ENCODE measurements at places on chromosomes 4 and X.

DNA sequence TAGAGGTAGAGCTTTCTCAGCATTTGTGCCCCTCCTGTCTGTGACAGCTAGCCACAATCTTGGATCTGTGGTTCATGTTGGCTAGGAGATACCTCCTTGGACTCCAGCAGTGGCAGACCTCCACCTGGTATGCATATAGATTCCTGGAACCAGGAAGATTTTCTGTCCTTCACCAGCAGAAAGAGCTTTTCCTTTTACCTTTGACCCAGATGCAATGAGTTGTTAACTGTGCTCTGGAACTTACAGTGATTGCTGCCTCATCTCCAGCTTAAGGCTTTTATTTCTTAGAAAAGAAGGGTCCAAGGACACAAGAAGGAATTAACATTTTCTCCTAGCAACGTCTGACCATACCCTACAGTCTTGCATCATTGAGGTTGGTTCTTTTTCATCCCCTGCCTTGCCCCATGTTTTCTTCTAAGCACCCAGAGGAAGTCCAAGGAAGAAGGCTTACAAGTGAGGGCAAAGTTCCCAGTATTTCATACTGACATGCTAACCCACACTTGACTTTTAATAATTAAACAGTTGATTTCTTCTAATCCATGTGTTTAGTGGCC lies 217.1 kb upstream of the ARHGAP24 start:
- no peaks in the 10 kb centered on the region for H3K36me3 ChIP-seq
- no peak for DNase-seq
- no peak overlapping the region for H3K4me3 ChIP-seq
- H3K27me3 ChIP-seq: no peaks in the 10 kb centered on the region
- H3K27ac ChIP-seq: no peak overlapping the region
- no peaks in the 10 kb centered on the region for H3K4me1 ChIP-seq

GRCh38 chr4:150609131-150609530 lies 27.2 kb downstream of the MAB21L2 start:
- peaks cover 25% of the 10 kb centered on the region for H3K36me3 ChIP-seq
- H3K4me3 ChIP-seq: no peak overlapping the region
- no peak overlapping the region for H3K27ac ChIP-seq
- H3K27me3 ChIP-seq: no peaks in the 10 kb centered on the region

DNA sequence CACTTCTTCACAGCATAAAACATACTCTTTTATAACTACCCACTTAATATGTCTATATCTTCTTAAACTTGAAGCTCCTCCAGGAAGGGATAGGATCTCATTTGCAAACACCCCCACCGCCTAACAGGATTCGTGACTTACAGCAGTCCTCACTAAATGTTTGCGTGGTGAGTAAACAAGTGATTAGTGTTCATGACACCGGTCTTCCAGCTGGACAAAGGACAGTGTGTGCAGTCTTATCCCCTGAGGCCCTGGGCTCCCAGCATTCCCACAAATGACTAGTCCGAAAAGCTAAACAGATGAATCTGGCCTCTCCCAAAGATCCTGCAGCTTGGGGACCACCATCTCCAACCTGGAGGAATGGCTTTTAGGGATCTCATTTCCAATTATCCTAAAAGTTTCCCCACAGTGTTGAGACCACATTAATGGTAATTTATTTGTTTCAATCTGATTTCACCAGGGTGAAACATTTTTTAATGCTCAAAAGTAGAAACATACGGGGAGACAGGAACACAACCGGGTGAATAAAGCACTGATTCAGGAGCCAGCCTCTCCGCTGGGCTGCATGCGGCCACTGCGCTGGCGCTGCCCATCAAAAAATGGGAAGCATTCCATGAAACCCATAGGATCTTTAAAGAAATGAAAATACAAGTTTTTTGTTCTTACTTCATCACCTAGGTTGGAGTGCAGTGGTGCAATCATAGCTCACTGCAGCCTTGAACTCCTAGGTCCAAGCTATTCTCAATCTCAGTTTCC lies 69.2 kb downstream of the HADH start:
- H3K27ac ChIP-seq: peak overlapping the region; percentile 89
- H3K27me3 ChIP-seq: no peaks in the 10 kb centered on the region
- DNase-seq: no peak
- peak overlapping the region; percentile 35 for H3K4me3 ChIP-seq

- H3K4me1 ChIP-seq: no peaks in the 10 kb centered on the region
- H3K27me3 ChIP-seq: peaks cover 3% of the 10 kb centered on the region
- H3K27ac ChIP-seq: no peak overlapping the region
- no peaks in the 10 kb centered on the region for H3K36me3 ChIP-seq
- no peak overlapping the region for H3K4me3 ChIP-seq
Measured at GRCh38 chr4:84547211-84547610, 35.7 kb upstream of the CDS1 start.

GRCh38 chr4:38666766-38667084 lies 2.7 kb downstream of the KLF3 start:
- H3K36me3 ChIP-seq: peaks cover 3% of the 10 kb centered on the region
- H3K27ac ChIP-seq: peak overlapping the region; percentile 99
- peaks cover 61% of the 10 kb centered on the region for H3K4me1 ChIP-seq
- H3K4me3 ChIP-seq: peak overlapping the region; percentile 99
- H3K27me3 ChIP-seq: no peaks in the 10 kb centered on the region

- DNase-seq: no peak
- peaks cover 42% of the 10 kb centered on the region for H3K27me3 ChIP-seq
- no peaks in the 10 kb centered on the region for H3K36me3 ChIP-seq
Measured at GRCh38 chrX:107355533-107355932, 93.9 kb upstream of the FRMPD3 start.

GRCh38 chr4:97627750-97628149 lies 515.5 kb downstream of the STPG2 start:
- no peaks in the 10 kb centered on the region for H3K27me3 ChIP-seq
- H3K27ac ChIP-seq: no peak overlapping the region
- no peak overlapping the region for H3K4me3 ChIP-seq
- no peak for DNase-seq
- H3K36me3 ChIP-seq: no peaks in the 10 kb centered on the region
- H3K4me1 ChIP-seq: no peaks in the 10 kb centered on the region

DNA sequence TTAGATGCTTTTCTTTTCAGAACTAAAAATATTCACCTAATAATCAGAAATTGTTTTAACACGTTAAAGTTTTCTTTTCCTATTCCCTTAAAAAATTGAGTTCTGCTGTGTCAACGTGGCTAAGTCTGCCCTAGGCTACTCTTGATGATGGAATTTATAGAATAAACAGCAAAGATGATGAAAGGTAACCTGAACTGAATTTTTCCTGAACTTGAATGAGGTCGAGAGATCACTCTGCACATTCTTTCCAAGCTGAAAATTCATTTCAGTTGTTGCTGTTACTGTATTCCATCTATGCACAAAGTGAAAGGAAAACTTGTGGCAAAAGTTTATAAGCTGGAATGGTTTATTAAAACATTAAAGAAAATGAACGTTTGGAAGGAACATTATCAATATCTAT lies 245.9 kb upstream of the GIMD1 start:
- no peaks in the 10 kb centered on the region for H3K36me3 ChIP-seq
- no peak overlapping the region for H3K27ac ChIP-seq
- no peaks in the 10 kb centered on the region for H3K27me3 ChIP-seq
- H3K4me3 ChIP-seq: no peak overlapping the region

GRCh38 chr4:109548655-109549054 lies 11.4 kb upstream of the MCUB start:
- DNase-seq: no peak
- no peaks in the 10 kb centered on the region for H3K27me3 ChIP-seq
- H3K36me3 ChIP-seq: peaks cover 24% of the 10 kb centered on the region
- no peak overlapping the region for H3K4me3 ChIP-seq
- H3K27ac ChIP-seq: no peak overlapping the region
- peaks cover 39% of the 10 kb centered on the region for H3K4me1 ChIP-seq

DNA sequence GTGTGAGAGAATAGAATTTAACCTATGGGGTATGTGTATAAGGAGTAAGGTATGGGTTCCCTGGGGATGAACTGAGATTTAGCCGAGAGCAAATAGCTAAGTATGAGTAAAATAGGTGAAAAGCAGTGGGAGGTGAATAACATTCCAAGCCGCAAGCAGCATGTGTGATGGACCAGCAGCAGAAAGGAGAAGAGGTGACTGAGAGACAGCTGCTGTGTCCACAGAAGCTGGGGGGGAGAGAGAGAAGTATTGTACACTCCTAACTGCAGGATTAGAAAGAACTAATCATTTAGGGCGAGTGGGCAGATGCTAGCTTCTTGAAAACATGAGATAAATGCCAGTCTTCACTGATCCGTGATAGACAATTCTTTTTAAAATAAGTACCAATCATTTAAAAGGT lies 296.0 kb downstream of the KLHL4 start:
- no peak overlapping the region for H3K4me3 ChIP-seq
- DNase-seq: no peak
- H3K36me3 ChIP-seq: no peaks in the 10 kb centered on the region
- no peak overlapping the region for H3K27ac ChIP-seq
- H3K27me3 ChIP-seq: no peaks in the 10 kb centered on the region
- H3K4me1 ChIP-seq: no peaks in the 10 kb centered on the region

- DNase-seq: no peak
- H3K27me3 ChIP-seq: no peaks in the 10 kb centered on the region
- H3K36me3 ChIP-seq: peaks cover 12% of the 10 kb centered on the region
- H3K4me1 ChIP-seq: peaks cover 3% of the 10 kb centered on the region
Measured at GRCh38 chrX:63488546-63489373, 137.6 kb upstream of the SPIN4 start.

DNA sequence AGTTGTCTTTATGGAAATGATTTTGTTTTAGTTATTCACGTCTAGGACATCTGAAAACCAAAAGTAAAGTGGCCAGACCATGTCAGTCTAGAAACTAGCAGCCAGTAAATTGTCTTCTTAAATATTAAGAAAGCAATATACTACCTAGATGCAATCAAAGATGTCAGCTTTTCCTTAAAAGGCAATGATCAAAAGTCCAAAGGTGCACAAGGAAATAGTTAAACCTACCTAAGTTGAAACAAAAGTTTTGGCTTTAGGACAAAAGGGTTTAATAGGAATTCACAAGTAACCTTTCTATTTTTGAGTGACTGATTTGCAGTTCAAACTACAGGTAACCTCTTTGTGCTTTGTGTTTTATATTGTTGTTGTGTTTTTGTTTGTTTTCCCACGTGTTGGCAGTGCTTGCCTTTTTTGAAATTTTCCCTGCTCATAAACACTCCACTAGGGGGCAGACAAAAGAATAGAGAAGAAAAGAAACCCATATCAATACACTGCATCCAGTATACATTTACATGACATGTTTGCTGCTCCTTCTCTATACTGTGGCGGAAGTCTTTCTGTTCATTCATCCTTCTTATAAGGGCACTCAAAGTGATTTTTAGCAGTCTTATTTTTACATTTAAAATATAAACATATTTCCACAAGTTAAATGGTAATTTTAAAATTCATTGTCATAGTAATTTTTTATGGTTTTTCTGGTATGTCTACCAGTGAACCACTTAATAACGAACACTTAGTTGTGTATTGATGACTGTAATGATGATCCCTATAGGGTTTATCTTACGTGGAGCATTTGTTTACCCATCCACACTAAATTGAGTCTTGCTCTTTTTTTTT lies 62.7 kb downstream of the GAB1 start:
- no peaks in the 10 kb centered on the region for H3K27me3 ChIP-seq
- H3K4me1 ChIP-seq: peaks cover 26% of the 10 kb centered on the region
- H3K4me3 ChIP-seq: no peak overlapping the region
- no peaks in the 10 kb centered on the region for H3K36me3 ChIP-seq

- no peak overlapping the region for H3K27ac ChIP-seq
- H3K4me3 ChIP-seq: no peak overlapping the region
- no peaks in the 10 kb centered on the region for H3K4me1 ChIP-seq
- H3K27me3 ChIP-seq: no peaks in the 10 kb centered on the region
- DNase-seq: no peak
- no peaks in the 10 kb centered on the region for H3K36me3 ChIP-seq
Measured at GRCh38 chr4:52005604-52006273, 14.4 kb downstream of the LRRC66 start.

GRCh38 chrX:120468071-120468470 lies 1.0 kb downstream of the LAMP2 start:
- DNase-seq: no peak
- no peaks in the 10 kb centered on the region for H3K36me3 ChIP-seq
- peak overlapping the region; percentile 89 for H3K27ac ChIP-seq
- H3K4me1 ChIP-seq: peaks cover 40% of the 10 kb centered on the region
- H3K27me3 ChIP-seq: no peaks in the 10 kb centered on the region

DNA sequence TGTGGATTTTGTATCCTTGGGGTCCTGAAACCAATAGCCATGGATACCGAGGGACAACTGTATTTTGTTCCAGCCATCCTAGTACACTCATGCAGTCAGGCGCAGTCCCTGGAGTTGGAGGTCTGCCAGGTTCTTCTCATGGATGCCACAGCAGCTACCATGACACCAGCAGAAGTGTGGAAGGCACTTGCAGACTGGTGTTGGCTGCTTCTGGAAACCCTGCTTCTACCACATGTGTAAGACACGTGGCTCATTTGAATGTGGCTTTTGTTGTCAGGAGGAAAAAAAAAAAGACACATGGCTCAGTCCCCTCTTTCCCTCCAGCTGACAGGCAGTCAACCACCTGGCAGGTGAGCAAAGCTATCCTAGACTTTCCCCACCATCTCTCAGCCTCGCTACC lies 19.4 kb downstream of the DRD5 start:
- DNase-seq: no peak
- H3K4me3 ChIP-seq: no peak overlapping the region
- no peaks in the 10 kb centered on the region for H3K36me3 ChIP-seq
- peaks cover 63% of the 10 kb centered on the region for H3K27me3 ChIP-seq

All from naive thymus-derived CD8-positive, alpha-beta T cell (primary cell).